ENCODE measurements at places on chromosomes 4 and X.

DNA sequence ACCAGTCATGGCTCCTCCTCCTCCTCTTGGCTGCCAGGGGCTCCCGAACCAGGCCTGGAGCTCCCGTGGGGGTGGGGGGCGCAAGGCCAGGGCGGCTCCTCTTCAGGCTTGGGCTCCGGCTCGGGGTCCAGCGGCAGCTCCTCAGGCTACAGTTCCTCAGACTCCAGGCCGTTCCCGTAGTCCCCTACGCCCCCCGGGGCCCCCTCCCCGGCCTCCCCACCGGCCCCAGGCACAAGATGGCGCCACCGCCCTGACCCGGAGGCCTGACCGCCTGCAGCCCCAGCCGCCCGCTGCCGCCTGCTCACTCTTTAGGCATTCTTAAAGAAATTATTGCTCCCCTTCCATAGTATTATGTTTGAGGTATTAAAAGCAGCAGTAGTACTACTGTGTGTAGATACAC, 54.5 kb downstream of the TAF1 start:
- DNase-seq, result no peak

GRCh38 chrX:39814391-39814790, 283.4 kb downstream of the BCOR start:
- peak; percentile 33 for DNase-seq

GRCh38 chr4:117640836-117641235, 393.4 kb upstream of the NDST3 start:
- DNase-seq, result no peak

DNA sequence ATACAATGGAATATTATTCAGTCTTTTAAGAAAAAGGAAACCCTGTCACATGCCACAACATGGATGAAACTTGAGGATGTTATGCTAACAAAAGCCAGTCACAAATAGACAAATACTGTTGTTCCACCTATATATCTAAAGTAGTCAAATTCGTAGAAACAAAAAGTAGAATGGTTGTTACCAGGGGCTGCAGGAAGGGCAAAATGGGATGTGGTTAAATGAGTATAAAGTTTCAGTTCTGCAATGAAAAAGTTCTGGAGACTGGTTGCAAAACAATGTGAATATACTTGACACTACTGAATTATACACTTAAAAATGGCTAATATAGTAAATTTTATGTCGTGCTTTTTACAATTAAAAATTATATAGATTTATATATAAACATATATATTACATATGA, 12.2 kb downstream of the SPOCK3 start:
- no peak for DNase-seq

DNA sequence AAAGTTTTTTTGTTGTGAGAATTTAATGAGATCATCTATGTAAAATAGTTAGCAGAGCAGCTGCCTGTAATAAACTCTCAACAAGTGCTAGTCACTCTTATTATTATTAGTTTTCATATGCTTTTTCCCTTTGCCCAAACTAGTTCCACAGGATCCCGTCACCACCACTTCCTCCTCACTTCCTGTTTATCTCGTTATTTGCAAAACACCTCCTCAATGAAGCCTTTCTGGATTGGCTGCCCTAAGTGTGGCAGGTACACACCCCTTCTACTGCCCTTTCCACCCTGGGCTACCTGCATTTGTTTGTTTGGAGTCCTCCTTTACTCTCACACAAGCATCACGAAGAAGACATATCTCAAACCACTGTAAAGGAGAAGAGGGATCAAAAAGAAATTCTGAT, 54.4 kb upstream of the KLF3 start:
- DNase-seq, result no peak

DNA sequence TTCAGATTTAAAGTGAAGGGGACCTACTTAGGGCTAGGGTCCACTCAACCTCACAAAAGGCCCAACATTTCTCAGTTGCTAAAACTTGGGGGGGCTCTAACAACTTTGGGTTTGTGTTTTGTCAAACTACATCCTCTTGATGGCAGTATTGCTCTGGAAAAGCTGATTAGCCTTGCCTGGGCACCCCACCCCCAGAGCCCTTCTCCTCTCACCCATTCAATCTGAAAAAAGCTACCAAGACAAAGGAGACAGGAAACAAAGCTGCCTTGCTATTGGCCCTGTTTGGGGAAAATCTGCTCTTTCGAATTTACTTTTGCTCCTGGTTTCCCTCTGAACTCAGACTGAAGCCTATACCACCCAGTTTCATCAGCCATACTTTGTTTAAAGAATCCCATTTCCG, 195.2 kb upstream of the STK26 start:
- peak; percentile 45 for DNase-seq

GRCh38 chr4:29336861-29337260, 1383.3 kb upstream of the PCDH7 start:
- DNase-seq, result no peak

DNA sequence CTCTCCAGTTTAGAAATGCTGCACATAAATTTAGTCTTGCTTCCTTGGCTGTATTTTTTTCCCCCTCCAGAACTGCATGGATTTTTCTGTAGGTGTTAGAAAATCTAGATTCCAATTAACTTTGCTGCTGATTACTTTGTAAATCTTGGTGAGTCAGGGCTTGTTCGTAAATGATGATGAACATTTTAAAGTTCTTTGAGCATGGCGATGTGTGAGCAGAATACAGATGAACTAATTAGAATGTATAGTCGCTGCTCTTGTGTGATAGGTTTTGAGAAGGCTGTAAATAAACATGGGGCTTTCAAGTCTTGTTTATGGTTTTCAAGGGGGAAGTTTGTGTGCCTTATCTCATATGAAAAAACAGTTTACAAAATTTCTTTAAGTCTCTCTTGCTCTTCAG, 23.3 kb downstream of the LIMCH1 start:
- no peak for DNase-seq

DNA sequence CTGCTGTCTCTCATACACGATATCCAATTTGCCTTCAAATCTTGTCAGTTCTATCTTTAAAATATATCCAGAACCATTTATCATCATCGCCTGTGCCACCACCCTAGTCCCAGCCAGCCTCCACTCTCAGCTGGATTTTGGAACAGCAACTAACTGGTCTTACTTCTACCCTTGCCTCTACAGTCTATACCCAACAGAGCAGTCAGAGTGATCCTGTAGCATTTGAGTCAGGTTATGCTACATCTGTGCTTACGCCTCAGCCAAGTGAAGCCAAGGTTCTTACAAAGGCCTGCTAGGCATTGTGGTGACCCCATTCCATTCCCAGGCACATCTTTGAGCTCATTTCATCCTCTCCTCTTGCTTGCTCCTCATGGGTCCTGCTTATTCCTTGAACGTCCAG, 95.7 kb upstream of the ACSL1 start:
- no peak for DNase-seq

GRCh38 chrX:113954297-113954696, 629.6 kb upstream of the HTR2C start:
- no peak for DNase-seq

GRCh38 chr4:30837131-30837539, 117.0 kb downstream of the PCDH7 start:
- DNase-seq, result no peak

GRCh38 chr4:174177536-174177935, 105.9 kb downstream of the FBXO8 start:
- DNase-seq, result no peak

DNA sequence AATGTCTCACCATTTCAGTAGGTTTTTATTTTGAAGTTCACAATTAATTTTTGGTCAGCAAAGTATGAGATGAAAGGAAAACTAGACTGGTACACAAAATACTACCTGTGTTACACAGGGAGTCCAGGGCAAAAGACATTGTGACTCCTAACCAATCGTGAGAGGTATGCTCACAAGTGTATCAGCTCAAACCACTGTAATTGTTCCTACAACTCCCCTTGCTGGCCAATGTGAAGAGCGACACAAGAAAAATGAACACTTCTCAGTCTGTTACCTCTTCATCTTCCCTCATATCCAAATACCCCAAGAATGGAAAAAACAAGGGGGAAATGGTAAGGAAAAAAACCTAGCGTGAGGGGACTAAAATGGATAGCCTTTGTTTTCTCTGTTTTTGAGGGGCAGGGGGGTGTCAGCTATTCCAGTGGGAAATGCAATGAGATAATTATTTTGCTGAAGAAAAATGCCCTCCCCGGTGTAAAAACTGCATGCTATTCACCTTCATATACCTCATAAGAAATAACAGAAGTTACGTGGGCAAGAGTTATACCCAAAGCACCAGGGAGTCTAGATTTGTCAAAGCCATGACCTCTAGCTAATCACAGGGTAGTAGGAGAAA, 30.6 kb upstream of the NSUN7 start:
- no peak for DNase-seq

DNA sequence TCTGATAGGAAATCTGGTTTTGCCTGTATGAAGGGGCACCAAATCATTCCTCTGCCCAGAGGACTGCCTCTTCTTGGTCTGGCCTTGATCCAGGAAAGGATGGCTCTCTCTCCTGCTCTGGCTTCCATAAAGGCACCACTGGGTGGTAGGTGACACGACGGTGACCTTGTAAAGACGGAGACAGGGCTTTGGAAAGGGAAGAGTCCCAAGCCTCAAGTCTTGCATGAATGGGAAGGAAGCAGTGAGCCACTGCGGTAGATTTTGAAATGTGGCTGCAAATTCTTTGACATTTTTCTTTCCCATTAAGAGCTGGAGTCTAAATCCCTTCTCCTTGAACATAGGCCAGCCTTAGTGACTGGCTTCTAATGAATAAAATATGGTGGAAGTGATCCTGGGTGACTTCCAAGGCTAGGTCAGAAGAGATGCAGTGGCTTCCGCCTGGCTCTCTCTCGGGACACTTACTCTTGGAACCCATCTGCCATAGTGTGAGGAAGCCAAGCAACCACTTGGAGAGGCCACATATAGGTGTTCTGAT, 347.4 kb downstream of the BCOR start:
- DNase-seq, result no peak

Data from activated naive CD4-positive, alpha-beta T cell treated with anti-CD3 and anti-CD28 coated beads, Interleukin-2, amount 50 U/mL, for 16 hours (primary cell).